ENCODE measurements at places on chromosomes 6 and 20.

- DNase-seq = no peak
These were observed 105.7 kb downstream of the SLC16A10 start for GRCh38 chr6:111192911-111193555.

- DNase-seq = no peak
These were observed 123.7 kb downstream of the IRF4 start for GRCh38 chr6:515267-515666.

GRCh38 chr20:2701671-2702081 is 9.1 kb downstream of the EBF4 start:
- DNase-seq = no peak

DNA sequence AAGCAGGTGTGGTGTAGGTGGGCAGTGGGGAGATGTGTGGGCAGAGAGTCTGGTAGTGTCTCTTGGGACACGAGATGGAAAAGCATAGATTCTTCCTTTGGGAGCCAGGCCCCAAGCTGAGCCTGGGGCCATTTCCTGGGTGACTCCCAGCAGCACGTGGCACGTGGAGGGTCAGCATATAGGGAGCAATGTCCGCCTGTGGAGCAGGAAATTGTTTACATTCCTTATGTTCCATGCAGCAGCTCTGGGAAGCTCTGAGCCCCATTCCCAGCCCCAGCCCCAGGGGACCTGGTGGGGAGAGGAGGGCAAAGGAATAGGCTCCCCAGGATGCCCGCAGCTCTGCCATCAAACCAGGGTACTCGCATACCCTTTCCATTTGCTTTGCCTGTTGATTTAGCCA is 57.6 kb downstream of the DAAM2 start:
- DNase-seq = no peak

GRCh38 chr6:138882369-138883017 is 86.6 kb downstream of the ECT2L start:
- DNase-seq = no peak

GRCh38 chr6:118316796-118317384 is 231.2 kb upstream of the PLN start:
- no peak for DNase-seq

- no peak for DNase-seq
These were observed 119.3 kb downstream of the RNF144B start for GRCh38 chr6:18506382-18507017.

DNA sequence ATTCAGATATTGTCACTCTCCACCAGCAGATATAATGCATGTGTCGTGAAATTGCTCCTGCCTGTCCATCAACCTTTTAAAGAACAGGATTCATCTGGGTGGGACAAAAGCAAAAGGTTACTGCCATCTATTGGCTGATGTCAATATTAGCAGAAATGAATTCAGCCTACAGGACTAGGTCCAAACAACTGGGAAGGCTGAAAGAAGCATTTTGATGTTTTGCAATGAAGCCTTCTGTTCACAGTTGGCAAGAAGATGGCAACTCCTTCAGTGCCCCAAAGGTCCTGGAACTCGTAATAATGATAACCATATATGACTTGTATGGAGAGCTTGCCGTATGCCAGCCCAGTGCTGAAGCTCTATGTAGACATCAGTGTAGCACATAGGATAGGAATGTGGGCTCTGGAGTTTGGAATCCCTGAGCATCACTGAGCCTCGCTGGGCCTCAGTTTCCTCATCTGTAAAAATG is 7.5 kb downstream of the BCAS1 start:
- DNase-seq = no peak

DNA sequence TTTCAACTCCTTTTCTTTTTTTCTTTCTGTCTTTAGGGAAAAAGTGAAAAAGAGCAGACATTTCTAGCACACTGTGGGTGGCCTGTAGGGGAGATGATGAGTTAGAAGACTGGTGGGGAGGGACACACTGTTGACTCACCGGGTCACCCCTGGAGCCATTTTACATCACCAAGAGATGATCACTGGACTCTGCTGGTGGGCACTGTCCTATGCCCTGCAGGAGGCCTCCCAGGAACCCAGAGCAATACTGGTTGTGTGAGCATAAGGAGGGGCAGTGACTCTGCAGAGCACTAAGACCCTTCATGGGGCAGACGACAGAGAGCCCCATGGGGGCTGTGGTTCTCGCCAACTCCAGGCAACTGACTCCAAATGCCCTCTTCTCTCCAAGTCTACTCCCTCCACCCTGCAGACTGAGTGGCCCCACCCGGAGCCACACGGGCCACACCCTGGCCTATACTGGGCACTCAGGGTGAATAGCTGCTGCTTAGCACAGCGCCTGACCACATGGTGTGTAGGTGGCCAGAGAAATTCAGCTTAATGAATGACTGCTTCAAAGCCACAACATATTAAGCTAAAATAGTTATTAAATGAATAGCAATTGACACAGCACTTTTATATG is 177.5 kb downstream of the CDC5L start:
- DNase-seq = no peak

DNA sequence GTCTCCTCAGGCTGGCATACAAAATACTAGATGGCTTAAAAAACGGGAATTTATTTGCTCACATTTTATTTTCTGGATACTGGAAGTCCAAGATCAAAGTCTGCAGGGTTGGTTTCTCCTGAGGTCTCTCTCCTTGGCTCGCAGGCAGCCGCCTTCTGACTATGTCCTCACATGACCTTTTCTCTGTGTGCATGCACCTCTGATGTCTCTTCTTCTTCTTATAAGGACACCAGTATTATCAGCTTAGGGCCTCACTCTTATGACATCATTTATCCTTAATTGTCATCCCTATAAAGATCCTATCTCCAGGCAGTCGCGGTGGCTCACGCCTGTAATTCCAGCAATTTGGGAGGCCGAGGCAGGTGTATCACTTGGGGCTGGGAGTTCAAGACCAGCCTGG is 9.3 kb upstream of the TRIM27 start:
- no peak for DNase-seq

- DNase-seq = no peak
These were observed 83.3 kb downstream of the DCDC2 start for GRCh38 chr6:24274441-24275083.

- DNase-seq = no peak
These were observed 16.0 kb downstream of the DSE start for GRCh38 chr6:116386581-116387299.

- no peak for DNase-seq
These were observed 60.6 kb upstream of the NCOA3 start for GRCh38 chr20:47440857-47441773.

- DNase-seq = no peak
These were observed 68.1 kb downstream of the ADGB start for GRCh38 chr6:146666909-146667308.

GRCh38 chr6:161481786-161482516 is 208.1 kb upstream of the AGPAT4 start:
- DNase-seq = no peak

DNA sequence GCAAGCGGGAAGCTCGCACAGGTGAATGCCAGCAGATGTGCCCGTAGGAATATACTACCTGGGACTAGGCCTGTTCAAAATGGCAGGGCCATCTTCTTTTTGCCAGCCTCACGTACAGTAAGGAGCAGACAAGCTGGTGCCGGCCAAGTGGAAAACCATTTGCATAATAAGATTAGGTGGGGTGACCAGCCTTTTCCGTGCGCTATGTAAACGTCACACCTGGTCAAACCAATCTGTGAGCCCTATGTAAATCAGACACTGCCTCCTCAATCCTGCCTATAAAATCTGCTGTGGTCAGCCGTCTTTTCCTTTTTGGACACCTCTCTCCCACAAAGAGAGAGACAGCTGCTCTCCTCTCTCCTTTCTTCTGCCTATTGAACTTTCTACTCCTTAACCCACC is 60.8 kb upstream of the TMEM30A start:
- no peak for DNase-seq

DNA sequence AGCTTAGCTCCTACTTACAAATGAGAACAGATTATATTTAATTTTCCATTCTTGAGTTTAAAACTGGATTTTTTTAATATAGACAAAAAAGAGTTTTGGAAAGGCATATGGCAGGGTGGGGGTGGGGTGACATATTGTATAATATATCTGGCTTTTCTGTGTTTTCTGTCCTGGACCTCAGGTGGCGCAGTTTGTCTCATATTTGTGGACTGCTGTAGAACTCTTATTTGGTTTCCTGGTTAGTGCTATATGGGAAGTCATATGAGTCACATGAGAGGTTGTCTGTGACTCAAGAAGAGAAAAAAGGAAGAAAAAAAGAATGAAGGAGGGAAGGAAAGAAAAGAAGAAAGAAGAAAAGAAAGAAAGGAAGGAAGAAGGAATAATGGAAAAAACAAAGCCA is 131.8 kb downstream of the CLVS2 start:
- DNase-seq = no peak

Measured in cortex of kidney (tissue), 1 donor.